ENCODE measurements at places on chromosomes 1 and 21.

DNA sequence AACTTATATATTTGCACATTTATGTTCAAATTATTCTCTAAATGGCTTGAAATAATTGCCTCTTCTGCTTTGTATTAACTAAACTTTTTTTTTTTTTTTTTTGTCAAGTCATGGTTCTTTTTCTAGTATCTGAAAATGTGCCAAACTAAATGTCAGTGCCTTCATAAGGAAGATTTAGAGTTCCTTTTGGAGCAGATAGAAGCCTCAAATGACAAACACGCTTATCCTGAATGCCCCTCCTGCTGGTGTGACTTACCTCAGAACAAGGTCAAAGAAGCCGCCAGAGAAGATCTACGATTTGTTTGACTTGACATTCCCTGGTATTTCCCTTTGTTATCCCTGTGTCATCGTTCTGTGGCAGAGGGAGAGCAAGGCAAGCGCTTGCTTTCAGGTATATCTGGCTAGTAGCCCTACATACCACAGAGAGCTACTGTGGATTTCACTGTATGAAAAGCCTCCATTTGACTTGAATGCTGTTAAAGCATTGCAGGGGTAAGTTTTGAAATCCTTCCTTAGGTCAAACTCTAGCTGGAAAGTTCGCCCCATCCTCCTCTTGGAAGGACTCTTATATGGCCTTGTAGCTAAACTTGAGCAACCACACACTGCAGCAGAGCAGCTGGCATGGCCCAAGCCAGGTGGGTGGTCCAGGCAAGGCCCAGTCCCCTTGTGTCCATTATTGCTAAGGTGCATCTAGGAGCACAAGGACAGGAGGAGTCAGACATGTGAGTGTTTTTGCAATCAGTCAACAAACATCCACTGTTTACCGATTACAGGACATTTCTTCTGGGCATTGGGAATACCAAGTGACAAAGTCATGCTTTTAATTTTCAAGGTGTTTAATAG is 285.4 kb upstream of the USP25 start:
- DNase-seq: no peak

- no peak for DNase-seq
Observed at GRCh38 chr1:105396001-105396400, 1646.3 kb downstream of the AMY1C start.

DNA sequence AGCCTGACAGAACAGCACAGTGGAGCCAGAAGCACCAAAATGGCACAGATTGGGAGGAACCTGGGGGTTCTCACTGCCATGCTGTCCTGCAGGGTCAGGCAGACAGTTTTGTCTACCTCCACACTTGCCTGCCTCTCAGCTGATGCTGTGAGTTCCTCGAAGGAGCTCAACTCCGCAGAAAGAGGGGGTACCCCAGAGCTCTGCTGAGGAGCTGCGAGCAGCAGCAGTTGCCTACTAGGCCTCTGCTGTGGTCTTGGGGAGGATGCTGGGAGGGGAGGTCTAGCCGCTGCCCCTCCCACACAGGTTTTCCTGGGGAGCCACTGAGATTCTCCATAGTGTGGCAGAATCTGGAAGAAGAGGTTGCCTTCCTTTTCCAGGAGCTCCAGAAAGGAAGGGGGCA is 192.5 kb downstream of the FOXD2 start:
- DNase-seq: no peak

GRCh38 chr1:211386921-211387320 is 60.3 kb downstream of the TRAF5 start:
- no peak for DNase-seq

- no peak for DNase-seq
Observed at GRCh38 chr1:3656450-3657095, 4.3 kb downstream of the TP73 start.

GRCh38 chr21:39125752-39126485 is 57.3 kb downstream of the PSMG1 start:
- DNase-seq: no peak

- no peak for DNase-seq
Observed at GRCh38 chr1:25909040-25909439, 2.8 kb upstream of the STMN1 start.

DNA sequence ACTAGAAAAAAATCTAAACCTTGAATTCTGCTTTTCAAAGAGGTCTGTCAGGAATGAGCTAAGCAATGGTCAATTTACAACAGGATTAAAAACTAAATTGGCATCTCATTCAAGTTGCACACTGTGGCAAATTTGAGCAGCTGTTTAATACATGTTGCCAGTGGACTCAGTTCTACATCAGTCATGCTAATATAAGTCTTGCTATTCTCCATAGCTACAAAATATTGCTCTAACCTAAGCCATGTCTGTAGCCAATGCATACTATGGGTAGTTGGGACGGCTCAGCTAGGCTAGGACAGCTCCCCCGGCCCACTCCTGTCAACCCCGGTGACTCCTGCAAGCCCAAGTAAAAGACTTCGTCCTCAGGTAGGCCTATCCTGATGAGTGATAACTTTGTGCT is 10.9 kb upstream of the VAV3 start:
- DNase-seq: no peak

- DNase-seq: no peak
Observed at GRCh38 chr1:173661763-173662162, 7.9 kb downstream of the ANKRD45 start.

- no peak for DNase-seq
Observed at GRCh38 chr1:51518033-51518585, 957 bp downstream of the EPS15 start.

DNA sequence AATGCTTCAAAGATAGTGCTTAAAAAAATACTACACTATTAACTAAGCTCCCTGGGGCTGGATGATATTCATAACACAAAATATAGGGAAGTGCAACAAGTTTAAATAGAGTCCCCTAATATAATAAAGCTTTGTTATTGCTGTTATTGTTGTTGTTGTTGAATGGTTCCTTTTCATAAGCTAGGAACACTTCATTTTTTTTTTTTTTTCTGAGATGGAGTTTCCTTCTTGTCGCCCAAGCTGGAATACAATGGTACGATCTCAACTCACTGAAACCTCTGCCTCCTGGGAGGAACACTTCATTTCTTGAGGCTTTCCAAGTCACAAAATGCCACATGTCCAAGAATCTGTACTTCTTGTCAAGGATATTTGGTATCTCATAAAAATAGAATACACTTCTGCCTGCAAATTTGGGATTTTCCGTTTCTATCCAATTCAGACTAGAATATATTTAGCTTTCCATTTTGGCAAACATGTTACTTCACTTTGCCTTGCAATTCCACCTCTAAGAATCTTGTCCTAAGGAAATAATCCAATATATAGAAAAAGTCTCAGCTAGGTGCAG is 21.1 kb downstream of the WDR47 start:
- DNase-seq: no peak

DNA sequence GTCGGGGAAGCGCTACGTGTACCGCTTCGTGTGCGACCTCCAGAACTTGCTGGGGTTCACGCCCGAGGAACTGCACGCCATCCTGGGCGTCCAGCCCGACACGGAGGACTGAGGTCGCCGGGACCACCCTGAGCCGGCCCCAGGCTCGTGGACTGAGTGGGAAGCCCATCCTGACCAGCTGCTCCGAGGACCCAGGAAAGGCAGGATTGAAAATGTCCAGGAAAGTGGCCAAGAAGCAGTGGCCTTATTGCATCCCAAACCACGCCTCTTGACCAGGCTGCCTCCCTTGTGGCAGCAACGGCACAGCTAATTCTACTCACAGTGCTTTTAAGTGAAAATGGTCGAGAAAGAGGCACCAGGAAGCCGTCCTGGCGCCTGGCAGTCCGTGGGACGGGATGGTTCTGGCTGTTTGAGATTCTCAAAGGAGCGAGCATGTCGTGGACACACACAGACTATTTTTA is 17.1 kb downstream of the ETS2 start:
- DNase-seq: no peak

DNA sequence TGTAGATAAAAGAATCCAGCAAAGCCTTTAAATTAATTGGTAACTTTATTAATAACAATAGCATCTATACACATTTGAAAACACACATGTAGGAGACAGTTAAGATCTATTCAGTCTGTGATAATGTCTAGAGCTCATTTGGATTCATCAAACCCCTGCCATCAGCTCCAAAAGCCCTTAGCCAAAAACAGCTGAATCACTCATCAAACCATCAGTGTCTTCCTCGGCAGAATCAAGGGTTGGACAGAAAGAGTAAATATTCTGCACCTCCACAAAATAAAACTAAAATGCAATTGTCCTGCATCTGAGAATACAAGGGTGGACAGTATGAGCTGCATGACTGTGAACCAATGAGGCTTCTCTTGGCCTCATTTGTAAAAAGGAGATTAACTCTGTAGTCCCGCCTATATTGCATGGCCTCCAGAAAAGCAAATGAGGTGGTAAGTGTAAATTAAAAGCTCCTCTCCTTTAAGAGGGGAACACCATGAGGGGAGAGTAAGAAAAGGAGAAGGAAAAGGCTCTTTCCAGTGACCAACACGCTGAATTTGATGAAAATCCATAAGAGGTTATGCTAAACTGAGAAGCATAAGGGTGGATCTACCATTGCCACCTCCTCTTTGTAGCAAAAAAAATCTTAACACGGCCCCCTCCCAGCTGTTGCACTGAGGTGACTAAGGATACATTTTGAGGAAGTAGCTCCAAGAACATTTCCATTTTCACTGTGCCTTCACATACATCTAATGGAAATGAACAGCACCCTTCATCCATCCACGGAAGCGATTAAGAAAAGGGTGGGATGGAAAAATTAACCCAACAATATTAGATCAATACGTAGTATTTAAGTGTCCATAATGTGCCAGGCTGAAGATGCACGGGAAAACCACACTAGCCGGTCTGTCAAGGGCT is 14.7 kb upstream of the BOLA1 start:
- DNase-seq: no peak

DNA sequence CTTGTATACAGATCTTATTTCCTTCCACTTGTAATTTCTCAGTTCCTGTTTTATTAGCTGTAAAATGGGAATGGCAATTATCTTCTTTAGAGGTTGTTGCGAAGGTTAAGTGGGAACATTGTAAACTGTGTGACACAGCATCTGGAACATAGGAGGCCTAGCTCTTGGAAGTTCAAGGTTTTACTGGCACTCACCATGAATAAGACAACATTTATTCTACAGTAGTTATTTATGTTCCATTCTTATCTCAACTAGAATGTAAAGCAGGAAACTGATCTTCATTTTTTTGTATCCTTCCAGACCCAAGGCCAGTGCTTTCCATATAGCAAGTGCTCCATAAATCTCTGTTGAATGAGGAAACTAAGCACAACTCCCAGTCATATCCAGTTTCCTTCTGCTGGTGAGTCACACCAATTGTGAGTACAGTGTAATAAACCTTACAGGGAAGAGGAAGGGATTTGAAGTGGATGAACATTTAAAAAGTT is 1.4 kb downstream of the BCL10 start:
- DNase-seq: no peak

DNA sequence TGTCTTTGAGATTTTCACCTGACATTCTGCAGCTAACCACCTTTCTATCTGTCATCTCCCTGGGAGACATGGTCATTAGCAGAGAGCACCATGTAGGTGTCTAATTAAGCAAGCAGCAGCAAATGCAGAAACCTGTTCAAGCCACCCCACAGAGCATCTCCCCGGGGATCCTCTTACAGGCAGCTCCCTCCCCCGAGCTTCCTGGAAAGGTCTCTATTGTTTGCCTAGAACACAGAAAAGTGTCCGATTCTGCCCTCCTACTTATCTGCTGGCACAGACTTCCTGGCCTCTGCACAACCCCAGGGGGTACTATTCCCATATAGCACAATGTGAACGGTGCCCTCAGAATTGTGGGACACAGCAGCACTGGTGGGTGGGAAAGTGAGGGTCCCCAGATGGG is 46.1 kb downstream of the PLEKHA6 start:
- DNase-seq: no peak

DNA sequence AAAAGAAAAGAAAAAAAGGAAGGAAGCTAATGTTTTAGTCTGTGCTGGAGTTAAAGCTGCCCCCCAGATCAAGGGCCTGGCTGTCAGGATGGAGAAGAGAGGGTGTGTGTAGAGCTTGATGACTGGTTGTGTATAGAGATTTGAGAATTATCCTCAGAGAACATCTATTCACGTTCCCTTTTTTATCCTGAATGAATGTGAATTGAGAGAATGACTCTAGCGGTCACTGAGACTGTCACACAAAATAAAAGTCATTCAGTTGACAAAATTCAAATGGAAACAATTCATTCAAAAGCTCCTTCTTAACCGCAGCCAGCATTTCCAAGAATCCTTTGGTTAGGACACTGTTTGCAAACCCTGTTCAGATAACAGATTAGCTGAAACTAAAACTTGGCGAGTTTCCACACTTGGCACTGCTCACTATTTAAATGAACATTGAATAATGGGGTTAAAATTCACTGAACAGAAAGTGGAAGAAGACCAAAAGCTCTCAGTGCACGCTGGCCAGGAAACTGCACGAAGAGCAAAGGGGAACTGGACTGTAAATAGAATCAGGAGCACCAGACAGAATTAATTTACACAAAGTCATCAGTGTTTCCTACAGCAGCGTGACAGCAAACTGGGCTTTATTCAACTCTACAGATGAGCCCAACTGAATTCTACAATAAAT is 13.6 kb upstream of the FAM89A start:
- no peak for DNase-seq

- no peak for DNase-seq
Observed at GRCh38 chr1:175857756-175858155, 114.4 kb upstream of the TNR start.

GRCh38 chr1:195946500-195946899 is 661.7 kb downstream of the KCNT2 start:
- no peak for DNase-seq

DNA sequence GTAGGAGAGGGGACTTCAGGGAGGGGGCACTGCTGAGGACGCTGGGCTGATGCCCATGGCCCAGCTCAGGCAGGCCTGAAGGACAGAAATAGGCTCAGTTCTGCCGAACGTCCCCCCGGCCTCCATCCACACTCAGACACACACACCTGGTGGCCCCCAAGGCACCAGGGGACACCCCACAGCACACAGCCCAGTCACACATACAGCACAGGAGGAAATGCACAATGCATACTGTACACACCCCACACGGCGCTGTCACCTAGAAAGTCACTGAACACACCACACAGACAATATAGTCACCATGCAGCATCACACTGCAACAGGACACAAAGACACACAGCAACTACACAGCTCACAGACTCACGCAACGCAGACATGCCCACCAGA is 562 bp downstream of the SYTL1 start:
- no peak for DNase-seq

DNA sequence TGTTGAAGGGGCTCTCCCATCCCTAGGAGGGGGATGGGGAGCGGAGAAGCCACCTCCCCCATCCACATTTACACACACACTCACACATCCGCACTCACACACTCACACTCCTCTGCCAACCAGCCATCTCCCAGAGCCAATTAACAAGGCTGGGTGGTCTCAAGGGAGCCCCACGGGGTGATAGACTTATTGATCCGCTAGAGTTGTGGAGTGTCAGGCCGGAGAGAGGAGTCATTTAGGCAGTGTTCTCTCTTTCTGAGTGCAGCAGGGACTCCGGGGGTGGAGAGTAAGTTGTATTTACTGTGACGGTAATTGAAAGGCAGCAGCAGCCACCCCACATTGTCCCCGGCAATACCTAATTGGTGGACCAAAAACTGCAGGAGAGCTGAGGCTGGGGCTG is 61.6 kb downstream of the KLHDC7A start:
- DNase-seq: no peak

- no peak for DNase-seq
Observed at GRCh38 chr1:89690595-89690994, 57.7 kb downstream of the LRRC8C start.

Measured in stimulated activated CD8-positive, alpha-beta memory T cell treated with anti-CD3 and anti-CD28 coated beads, Interleukin-4, amount 100 ng/mL, for 4 hours (primary cell).